ENCODE measurements at places on chromosomes 2 and 18.
A peak's percentile ranks its signal among the peaks of the same experiment; 100 is the strongest.

DNA sequence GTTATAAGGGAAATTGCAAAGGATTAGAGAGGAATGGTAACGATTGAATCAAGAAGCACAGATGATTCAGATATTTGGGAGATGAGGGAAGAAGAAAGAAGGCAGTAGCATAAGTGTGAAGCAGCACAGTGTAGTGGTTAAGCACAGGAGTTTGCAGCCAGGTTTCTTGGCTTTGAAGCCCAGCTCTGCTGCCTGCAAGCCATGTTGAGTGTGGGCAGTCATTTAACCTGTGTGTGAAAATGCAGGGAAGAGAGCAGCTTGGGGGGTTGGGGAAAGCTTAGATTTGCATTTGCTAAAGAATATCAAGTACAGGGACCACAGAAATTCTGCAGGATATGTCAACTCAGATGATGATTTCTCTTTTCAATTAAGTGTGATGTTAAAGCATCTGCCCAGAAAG, 21.5 kb upstream of the RBMS1 start:
- no peak for DNase-seq

DNA sequence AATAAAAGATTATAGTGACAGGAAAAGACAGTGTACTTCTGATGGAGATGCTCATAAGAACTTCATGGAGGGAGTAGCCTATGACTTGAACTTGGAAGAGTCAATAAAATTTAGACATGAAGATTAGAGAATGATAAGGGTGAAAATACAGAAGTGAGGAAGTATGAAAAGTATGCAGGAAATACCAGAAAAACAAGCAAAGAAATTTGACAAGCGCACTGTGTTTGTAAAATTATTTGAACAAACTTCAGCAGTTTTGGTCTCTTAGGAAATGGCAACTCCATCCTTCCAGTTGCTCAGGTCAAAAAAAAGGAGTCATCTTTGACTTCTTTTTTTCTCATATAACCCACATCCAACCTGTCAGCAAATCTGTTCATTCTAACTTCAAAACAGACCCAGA, 864.0 kb upstream of the ZEB2 start:
- DNase-seq: peak; percentile 2

DNA sequence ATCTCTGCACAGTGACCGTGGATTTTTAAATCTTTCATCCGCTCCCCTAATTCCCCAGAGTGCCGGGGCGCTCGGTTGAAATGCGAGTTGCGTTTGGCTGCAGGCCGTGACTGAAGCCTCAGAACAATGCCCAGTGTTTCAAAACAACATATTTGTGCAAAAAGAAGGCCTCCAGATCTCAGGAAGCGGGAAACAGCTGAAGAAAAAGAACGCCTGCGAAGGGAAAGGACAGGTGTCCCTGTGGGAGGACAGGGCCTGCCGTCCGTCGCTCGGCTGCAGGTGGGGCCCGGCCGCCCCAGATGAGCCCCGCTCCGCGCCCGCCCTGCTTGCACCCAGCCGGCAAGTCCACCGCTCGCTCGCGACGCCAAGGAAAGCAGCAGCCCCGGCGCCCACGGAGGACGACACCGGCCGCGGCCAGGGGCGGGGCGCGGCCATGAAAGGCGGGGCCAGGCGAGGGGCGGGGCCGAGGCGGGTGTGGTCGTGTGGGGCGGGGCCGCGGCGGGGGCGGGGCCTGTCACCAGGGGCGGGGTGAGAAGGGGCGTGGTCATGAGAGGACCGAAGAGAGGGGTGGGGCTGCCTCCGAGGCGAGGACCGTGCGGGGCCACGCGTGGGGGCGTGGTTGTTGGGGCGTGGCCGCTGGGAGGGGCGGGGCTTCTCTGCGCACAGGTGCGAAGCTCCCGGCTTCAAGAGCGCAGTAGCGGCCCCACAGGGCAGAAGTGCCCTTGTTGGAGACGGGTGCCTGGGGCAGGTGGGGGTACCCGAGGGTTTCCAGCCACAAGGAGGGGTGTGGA, 17.6 kb upstream of the BOK start:
- DNase-seq: peak; percentile 25

DNA sequence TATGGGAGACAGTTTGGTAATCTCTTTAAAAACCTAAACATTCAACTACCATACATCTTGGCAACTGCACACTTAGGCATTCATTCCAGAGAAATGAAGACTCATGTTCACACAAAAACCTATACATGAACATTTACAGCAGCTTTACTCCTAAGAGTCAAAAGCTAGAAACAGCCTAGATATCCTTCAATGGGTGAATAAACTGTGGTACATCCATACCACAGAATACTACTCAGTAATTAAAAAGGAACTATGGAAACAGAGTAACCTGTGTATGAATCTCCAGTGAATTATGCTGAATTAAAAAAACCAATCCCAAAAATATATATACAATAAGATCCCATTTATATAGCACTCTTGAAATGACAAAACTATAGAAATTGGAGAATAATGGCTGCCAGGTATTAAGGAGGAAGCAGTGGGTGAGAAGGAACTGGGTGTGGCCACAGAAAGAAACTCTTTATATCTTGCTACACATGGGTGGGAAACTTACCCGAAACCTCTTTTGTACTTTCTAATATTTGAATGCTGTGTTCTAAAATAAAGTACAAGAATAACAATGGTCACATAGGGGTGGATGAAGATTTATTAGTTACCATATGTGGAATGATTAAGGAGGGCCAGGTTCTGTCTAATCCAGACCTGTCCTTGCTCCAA, 13.7 kb downstream of the SESTD1 start:
- no peak for DNase-seq

GRCh38 chr2:19785447-19785846, 116.3 kb downstream of the TTC32 start:
- DNase-seq: no peak

- DNase-seq: no peak
Observed at GRCh38 chr2:235958931-235959410, 209.2 kb downstream of the GBX2 start.

DNA sequence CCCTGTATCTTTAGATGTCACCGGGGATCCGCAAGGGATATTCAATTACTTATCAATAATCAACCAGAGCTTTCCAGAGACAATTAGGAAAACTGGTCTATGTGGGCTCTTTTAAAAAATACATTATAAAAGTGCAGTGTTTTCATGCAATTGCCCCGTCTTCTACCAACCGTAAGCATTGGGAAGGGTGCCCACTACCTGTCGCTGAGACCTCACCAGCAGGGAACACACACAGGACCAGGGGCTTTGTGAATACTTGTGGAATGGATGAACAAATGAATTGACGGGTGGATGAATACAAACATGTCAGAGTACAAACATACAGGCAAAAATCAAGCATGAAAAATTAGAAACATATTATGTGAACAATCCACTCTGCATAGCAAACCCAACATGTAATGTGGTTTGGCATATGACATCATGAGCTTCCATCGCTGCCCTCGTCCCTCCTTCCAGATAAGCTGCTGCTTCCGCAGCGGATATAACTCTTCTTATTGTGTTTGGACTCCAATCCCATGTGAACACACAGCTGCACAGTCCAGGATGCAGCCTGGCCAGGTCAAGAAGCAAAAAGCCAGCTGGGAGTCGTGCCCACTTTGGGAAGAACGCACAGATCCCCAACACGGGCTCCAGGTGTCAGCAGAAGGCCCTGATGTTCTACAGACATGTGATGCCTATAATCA, 5.3 kb downstream of the FHL2 start:
- DNase-seq: no peak

- peak; percentile 69 for DNase-seq
Observed at GRCh38 chr2:170162271-170162632, 15.7 kb upstream of the MYO3B start.

DNA sequence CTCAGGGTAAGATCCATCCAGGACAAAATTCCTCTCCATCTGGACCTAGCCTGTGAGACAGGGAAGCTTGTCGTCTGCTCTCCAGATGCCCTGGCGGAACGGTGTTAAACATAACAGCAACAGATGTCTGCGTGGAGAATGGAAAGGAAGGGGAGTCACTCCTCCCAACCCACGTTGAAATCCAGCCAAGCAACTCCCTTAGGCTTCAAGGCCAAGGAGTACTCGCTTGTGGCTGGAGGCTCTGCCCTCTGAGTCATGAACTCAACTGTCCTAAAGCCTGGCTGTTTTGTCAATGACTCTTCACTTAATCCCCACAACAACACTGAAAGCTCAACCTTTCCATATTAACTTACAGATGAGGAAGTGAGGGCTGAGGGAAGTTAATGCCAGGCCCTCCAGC, 42.2 kb downstream of the TPO start:
- peak; percentile 11 for DNase-seq

DNA sequence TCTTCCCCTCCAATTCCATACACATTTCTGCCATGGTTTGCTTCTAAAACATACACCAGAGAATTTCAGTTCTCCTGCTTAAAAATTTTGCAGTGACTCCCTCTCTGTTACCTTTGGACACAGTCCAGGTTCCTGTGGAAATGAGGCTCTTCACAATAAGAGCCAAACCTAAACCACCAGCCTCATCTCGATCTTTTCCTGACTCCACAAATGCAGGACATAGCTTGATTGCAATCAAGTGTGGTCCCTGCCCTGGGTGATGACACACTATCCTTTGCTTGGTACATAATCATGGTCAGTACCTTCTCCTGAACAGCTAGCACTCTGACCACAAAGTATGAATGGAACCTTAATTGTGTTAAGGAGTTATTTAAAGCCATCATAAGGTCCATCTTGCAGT, 134.9 kb upstream of the CHAC2 start:
- peak; percentile 87 for DNase-seq

DNA sequence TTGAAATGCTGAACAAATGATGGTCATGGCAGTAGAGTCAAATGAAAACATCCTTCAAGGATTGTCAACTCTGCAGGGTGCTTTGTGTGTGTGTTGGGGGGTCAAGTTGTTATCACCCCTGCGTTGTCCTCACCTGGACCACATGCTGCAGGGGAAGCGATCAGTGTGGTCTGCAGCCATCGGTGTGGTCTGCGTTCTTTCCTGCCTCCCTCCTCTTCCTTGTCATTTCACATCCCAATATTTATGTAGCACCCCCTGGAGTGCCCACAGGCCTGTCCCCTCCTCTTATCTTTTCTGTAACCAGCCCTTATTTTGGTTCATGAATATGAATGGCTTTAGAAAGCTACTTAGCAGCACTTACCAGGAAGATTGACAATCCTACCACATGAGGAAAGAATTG, 38.9 kb downstream of the UGP2 start:
- no peak for DNase-seq

Measured in HFFc6 (cell line).